H9 (cell line): ENCODE measurements at places on chromosomes 3 and 15.

DNA sequence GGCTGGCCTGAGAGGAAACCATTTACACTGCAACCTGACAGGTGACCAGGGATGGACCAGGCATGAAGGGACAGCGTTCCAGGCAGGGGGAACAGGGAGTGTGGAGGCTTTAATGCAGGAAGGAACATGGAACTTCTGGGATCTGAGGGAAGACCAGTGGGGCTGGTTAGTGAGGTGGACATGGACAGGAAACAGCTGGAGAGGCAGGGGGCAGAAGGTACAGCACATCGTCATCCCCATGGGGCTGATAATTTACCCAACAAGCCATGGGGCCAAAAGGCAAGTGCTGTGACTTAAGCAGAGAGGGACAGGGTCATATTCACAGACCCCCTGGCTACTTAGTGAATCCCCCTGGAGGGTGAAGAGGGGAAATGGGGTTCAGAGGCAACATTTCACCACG, 77.0 kb upstream of the LARS2 start:
- DNase-seq = no peak

- DNase-seq = no peak
Observed at GRCh38 chr15:29534378-29534777, 264.8 kb upstream of the NSMCE3 start.

DNA sequence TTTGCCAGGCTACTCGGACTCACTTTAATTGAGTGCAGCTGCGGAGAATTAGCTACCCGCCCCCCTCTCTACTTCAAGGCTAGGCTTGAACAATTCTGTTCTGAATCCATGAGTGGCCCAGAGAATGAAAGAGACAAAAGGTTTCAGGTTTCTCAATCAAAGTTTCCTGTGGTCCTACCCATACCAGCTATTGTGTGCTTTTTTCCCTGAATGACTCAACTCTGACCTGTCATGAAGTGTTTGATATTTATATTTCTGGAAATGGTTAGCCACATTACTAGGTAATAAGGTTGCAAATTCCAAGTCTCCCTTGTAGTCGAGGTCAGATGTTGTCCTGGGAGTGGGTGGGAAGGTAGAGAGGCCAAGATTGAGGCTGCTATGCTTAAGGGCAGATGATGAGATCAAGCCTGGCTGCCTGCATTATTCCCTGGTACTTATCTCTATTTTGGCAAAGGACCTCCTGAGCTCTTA, 392.7 kb upstream of the TBL1XR1 start:
- no peak for DNase-seq

DNA sequence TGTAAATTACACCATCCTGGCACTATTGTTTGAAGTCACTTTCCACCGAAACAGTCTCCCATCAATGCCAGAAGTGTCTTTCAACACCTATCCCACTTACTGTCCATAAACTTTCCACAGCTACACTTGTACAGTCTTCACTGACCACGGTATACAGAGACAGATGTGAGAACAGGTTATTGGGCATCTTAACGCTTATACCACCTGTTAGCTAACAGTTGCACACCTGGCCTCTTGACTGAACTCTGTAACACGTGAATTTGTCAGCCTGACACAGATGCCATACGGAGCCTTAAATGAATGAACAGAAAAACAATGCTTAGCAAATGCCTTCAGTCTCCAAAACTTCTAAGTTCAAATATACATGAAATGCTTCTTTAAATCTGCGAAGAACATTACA, 440.5 kb downstream of the SHQ1 start:
- no peak for DNase-seq

GRCh38 chr3:87691109-87691508, 367.7 kb downstream of the CGGBP1 start:
- DNase-seq = no peak

- no peak for DNase-seq
Observed at GRCh38 chr15:38129531-38130204, 123.0 kb upstream of the SPRED1 start.

DNA sequence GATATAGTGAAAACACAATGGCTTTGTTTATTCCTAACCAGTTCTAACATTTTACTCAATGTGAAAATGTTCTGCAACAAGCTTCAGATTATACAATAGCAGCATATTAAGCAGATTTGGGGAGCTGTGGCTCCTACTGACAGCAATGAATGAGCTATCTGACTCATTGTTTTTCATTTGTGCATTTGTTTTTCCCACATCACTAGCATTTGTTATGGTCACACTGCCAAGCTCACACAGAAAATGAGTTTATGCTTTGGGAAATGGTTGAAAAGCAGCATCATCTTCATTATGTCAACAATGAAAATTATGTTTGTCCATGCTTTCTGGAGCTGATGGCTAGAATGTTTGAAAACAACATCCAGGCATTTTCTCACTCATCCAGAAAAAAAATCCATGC, 53.5 kb downstream of the ZPLD1 start:
- DNase-seq = no peak

- no peak for DNase-seq
Observed at GRCh38 chr3:113124256-113124830, 87.0 kb upstream of the BOC start.

GRCh38 chr3:5270666-5271371, 83.3 kb downstream of the EDEM1 start:
- DNase-seq = no peak

DNA sequence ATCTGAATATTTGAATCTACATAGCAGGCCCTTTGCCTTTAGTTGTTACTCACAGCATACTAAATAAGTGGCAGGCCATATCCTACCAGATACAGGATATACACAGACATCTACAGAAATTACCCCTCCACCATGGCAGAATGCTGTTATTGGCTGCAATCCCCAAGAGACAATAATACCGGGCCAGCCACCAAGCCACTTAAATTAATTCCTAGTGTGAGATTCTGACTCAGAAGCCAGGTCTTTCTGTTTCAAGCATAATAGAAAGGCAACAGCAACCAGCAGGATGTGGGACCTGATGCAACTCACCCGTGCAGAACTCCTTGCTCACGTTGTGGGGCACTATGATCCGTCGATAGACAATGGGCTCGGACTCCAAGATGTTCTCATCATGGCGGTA, 39.8 kb downstream of the CLK3 start:
- no peak for DNase-seq

GRCh38 chr3:20406611-20407011, 220.6 kb upstream of the SGO1 start:
- no peak for DNase-seq

GRCh38 chr15:73240866-73241499, 127.8 kb downstream of the HCN4 start:
- DNase-seq = peak; percentile 64

GRCh38 chr3:160828880-160829279, 72.8 kb downstream of the PPM1L start:
- no peak for DNase-seq

GRCh38 chr3:88467191-88467590, 317.4 kb downstream of the C3orf38 start:
- DNase-seq = peak; percentile 26

- no peak for DNase-seq
Observed at GRCh38 chr3:48655606-48656005, 7.1 kb downstream of the CELSR3 start.

DNA sequence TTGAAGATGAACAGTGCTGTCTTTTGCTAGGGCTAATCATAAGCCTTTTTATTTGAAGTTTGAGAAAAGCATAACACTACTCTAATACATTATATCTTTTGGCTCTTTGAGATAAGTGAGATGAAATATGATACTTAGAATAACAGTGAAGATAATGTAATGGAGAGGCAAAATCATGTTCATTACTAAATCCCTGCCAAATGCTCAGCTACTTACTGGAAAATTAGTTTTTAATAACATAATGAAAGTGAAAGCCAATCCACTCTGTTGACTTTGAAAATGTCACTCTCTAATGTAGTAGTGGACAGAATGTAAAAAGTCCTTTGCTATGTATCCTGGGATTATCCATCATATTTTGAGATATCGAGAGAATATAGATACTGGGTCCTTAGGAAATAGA, 35.9 kb upstream of the MYH15 start:
- no peak for DNase-seq

DNA sequence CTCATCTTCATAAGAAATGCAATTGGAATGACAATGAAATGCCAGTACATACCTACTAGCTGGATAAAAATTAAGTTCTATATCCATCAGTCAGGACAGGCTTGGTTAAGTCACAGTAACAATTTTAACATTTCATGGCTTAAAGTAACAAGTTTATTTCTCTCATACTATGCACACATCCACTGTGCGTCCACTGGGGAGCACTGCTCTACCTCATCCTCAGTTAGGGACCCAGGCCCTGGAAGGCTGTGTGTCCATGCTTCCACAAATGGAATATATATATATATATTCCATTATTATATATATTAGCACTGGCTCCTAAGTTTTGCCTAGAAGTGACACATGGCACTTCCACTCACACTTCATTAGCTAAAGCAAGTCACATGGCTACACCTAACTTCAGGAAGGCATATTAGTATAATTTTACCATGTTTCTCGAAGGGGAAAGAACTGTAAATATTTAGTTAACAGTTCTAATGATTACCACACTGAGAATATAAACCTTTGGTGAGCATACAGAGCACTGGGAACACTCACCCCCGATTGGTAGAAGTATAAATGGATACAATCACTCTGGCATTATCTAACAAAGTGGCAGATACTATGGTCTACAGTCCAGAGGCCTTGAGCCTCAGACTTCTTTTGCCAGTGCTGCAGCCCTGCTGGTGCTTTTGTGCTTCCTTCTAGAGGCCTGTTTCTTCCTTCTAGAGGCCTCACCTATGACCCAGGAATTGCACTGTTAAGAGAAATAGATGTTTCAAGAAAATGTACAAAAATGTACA, 28.6 kb downstream of the AP3S2 start:
- no peak for DNase-seq

DNA sequence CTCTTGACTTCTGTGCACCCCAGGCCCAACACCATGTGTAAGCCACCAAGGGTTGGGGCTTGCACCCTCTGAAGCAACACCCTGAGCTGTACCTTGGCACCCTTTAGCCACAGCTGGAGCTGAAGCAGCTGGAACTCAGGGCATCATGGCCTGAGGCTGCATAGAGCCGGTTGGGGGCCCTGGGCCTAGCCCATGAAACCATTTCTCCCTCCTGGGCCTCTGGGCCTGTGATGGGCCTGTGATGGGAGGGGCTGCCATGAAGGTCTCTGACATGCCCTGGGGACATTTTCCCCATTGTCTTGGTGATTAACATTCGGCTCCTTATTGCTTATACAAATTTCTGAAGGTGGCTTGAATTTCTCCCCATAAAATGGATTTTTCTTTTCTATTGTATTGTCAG, 22.4 kb upstream of the ADAMTSL3 start:
- no peak for DNase-seq

DNA sequence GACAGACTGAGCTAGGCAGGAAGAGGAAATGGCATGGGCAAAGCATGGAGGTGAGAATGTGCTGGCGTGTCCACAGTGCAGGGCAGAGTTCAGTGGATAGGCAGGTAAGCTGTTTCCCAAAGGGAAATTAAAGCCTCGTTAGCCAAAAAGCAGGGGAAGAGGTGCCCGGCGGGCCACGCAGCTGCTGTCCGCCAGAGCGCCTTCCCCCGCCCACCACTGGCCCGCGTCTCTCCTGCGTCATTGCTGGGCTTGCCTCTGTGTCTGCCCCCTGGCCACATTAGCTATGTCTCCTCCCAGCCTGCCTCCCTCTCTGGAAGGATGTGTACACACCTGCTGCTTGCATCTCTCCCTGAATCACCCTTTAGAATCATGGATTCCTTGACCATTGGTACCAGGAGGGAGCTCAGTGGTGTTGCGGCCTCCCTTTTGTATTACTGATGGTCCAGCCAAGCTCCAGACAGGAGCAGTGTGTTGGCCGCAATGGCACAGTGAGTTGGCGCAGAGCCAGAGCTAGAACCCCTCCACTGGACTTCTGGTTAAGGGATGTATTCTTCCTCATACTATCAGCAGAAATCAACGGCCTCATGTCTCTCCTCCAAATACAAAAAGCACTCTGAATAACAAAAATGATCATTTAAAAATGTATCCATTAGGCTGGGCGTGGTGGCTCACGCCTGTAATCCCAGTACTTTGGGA, 26.6 kb downstream of the SLC28A1 start:
- DNase-seq = no peak

DNA sequence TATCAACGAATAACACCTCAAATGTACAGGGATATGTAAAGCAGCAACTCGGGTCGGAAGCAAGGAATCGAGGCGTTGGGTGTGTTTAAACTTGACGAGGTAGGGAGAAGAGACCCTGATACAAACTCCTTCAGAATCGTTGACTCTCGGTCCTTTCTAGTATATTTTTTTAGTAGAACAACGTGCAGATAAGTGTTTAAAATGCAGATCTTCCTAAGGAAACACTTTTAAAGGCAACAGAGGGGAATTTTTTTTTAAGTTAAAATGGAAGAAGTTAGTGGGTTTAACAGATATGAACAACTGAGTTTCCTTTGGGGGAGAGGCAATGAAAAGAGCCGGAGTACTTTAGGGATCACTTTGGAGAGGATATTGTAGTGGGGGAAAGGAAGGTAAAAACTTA, 1.1 kb upstream of the KPNA4 start:
- no peak for DNase-seq

DNA sequence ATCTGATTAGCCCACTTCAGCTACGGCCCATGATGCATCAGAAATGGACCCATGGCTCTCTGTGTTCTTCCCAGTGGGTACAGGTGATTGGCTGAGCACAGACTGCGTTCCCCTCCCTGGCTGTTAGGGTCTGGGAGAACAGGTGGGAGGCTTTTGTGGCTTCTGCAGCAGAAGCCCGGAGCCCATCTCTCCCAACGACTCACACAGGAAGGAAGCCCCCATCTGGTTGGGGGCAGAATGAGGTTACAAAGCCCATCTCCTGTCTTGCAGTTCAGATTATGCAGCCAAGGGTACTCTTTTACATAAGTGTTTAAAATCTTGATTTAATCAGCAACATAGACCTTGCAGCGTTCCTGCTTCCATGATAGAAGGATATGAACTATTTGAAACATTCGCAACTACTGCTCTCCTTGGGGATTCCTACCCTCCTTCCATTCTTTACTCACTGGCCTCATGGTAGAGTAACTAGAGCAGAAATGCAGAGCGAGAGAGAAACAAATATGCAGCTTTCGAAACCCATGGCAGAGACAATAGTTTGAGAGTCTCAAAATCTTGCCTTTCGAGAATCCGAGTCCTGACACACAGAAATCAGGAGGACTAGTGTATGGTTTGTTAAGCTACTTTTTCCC, 291.3 kb downstream of the TLE3 start:
- DNase-seq = no peak

GRCh38 chr15:40754574-40754882, 526 bp downstream of the RMDN3 start:
- DNase-seq = no peak

DNA sequence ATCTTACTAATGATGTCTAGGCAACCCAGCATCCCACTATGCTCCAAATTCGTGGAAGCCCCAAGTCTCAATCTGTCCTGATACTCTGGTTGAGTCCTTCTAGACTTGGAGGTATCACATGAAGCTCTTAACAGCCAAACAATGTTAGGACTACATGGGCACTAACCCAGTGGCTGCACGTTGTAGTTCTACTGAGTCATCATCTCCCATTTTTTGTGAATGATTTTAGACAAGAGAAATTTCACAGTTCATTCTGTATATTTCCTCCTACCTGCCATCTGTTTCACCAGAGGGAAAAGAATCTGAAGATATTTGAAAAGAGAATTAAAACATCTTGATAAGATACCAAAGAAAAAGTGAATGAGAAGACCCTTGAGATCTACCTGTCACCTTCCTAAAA, 9.8 kb upstream of the WWTR1 start:
- DNase-seq = no peak
